ENCODE measurements at places on chromosomes 6 and 20. TPM values are rescaled to one million over a fixed set of nuclear protein-coding genes. Genes with fewer than 3 reads are reported as not detected.
A peak's percentile ranks its signal among the peaks of the same experiment; 100 is the strongest.

Gene LY6G5C
- total RNA-seq, result 2.9 TPM

DNA sequence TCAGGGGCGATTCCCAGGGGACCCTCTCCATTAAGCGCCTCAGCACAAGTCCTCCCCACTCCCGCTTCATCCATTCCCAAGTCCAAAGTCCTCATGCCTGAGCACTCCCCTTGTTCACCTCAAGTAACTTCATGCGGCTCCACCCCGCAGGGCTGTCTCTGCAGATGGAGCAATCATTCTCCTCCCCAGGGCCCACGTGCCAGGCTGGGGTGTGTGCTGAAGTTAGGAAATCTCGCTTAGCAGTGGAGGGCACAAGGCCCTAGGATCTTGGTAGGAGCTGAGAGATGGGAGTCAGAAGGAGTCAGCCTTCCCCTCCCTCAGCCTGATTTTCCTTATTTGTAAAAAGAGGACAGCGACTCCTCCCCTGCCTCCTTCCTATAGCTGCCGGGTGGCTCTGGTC is 3.5 kb downstream of the TGM3 start:
- H3K36me3 ChIP-seq, result no peaks in the 10 kb centered on the region
- H3K27ac ChIP-seq, result no peak overlapping the region
- no peaks in the 10 kb centered on the region for H3K27me3 ChIP-seq
- no peak overlapping the region for H3K4me3 ChIP-seq
- H3K4me1 ChIP-seq, result peaks cover 21% of the 10 kb centered on the region
- peak; percentile 71 for DNase-seq

DNA sequence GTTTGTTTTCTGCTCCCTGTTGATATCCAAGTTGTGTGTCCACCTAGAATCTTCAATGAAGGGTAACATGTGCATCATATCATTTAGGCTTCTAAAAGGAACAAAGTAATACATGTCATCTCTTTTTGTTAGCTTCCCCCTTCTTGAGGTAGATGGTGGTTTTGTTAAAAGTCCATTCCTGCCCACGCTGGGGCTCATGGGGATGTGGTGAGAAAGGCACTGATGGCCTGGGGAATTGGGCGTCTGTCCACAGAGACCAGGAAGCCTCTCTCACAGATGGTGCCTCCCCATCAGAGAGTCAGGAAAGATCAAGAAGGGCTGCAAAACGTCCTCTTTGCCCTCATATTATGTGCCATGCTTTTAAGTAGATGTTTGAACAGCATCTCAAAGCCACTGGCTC is 32.5 kb downstream of the GNAS start:
- no peak overlapping the region for H3K27ac ChIP-seq
- DNase-seq, result no peak
- no peaks in the 10 kb centered on the region for H3K36me3 ChIP-seq
- H3K4me3 ChIP-seq, result no peak overlapping the region
- 0 out of 2 replicates have a peak, but pooled peaks cover 5% of the 10 kb centered on the region for H3K4me1 ChIP-seq

DNA sequence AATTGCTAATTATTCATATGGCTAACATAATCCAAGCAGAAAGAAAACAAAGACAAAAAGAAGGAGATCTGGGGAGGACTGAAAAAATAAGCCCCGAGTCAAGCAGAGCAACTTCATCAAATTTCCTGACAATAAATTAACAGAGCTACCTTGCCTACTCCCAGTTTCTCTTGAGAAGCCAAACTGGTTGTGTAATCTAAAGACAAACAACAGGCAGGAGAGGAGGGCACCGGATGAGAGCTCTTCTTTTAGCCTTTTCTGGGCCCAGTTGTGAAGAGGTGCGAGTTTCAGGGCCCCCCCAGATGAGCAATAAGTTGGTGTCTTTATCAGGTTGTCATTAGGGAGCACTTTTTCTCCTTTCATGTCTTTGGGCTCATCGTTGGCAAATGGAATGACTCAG is 197.1 kb upstream of the PCSK2 start:
- no peak overlapping the region for H3K4me3 ChIP-seq
- DNase-seq, result no peak
- H3K27me3 ChIP-seq, result no peaks in the 10 kb centered on the region
- no peak overlapping the region for H3K27ac ChIP-seq

Gene LTA
- not detected for total RNA-seq

DNA sequence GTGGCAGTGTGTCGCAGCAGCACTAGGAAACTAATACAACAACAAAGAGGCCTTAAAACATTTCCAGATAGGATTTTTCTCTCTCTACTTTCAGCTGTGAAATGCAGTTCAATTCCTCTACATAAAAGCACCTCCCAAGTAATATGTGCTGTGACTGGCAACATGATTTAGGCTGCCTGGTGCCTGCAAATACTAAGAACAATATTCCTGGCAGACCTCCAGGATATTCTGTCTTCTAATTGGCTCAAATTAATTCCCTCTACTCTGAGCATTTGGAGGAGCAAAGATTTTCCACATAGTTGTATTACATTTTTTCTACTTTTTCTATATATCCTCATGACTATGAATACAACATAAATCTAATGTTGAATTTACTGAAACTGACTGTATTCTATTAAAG is 33.2 kb downstream of the SCGN start:
- H3K4me1 ChIP-seq, result no peaks in the 10 kb centered on the region
- H3K4me3 ChIP-seq, result no peak overlapping the region
- H3K27me3 ChIP-seq, result no peaks in the 10 kb centered on the region
- no peak for DNase-seq
- no peaks in the 10 kb centered on the region for H3K36me3 ChIP-seq
- no peak overlapping the region for H3K27ac ChIP-seq

Gene ZNF337
- total RNA-seq, result 8.4 TPM

GRCh38 chr20:19370076-19371075 is 157.9 kb downstream of the SLC24A3 start:
- H3K36me3 ChIP-seq, result no peaks in the 10 kb centered on the region
- no peaks in the 10 kb centered on the region for H3K4me1 ChIP-seq
- no peak overlapping the region for H3K27ac ChIP-seq
- no peak for DNase-seq

GRCh38 chr20:43669332-43669731 is 2.4 kb downstream of the MYBL2 start:
- peaks cover 5% of the 10 kb centered on the region for H3K36me3 ChIP-seq
- no peaks in the 10 kb centered on the region for H3K27me3 ChIP-seq
- H3K27ac ChIP-seq, result no peak overlapping the region
- no peak for DNase-seq

DNA sequence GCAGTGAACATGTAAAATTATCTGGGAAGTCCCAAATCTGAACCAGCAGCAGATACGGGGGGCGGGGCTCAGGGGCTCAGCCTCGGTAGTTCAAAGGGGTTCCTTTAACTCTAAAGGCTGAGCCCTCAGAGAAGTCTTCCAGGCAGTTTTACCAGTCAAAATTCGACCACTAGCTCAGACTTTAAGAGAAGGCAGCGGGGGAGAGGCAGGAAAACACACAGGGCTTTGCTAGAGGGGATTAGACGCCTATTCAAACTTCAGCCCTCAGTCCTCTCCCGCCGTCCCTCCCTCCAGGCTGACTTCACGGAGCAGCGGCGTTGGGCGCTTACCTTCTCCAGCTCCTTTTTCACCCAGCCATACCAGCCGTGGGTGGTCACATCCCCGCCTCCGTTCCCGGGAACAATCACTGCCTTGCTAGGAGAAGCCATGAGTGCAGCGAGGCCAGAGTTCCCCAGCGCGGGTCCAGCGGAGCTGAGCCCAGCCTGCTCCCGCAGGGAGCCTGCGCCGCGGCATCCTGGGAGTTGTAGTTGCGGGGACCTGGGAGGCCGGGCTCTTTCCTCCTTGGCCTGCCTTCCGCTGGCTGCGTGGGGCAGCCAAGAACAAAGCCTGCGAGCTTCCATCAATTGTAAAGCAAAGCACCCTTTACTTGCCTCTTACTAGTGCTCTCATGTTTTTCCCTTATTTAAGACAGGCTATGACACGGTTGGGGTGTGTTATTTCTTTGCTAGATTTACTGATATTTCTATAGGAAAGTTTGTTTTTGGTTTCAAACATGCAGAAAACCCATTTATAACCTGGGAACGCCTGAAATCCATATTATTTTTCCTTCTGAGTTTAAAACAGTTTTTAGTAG is at the start of gene RBBP9:
RBBP9 (minus strand) TSS at position 486 of the 853 bp plus-strand sequence; CDS start at position 428, 58 bp downstream.
- peak within 1 kb of the TSS; percentile 64 for H3K4me3 ChIP-seq
- no peaks in the 10 kb centered on the region for H3K36me3 ChIP-seq
